ENCODE measurements at places on chromosomes 6 and 20.

DNA sequence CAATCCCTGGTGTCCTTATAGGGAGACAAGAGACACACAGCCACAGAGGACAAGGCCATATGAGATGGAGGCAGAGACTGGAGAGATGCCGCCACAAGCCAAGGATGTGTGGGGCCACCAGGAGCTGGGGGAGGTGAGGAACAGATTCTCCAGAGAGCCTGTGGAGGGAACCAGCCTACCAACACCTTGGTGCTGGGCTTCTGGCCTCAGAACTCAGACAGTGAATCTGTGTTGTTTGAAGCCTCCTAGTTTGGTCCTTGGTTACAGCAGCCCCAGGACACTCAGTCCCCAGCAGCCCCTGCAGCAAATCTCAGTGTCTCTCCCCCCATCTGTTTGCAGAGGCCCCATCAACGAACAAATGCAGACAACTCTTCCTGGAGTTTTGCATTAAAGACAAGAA lies 73.2 kb upstream of the BHLHE23 start:
- H3K4me3 ChIP-seq: no peak overlapping the region
- H3K27ac ChIP-seq: no peak overlapping the region
- H3K36me3 ChIP-seq: no peaks in the 10 kb centered on the region
- peaks cover 79% of the 10 kb centered on the region for H3K27me3 ChIP-seq
- no peaks in the 10 kb centered on the region for H3K4me1 ChIP-seq

- no peaks in the 10 kb centered on the region for H3K4me1 ChIP-seq
- ATAC-seq: no peak
- no peak overlapping the region for H3K4me3 ChIP-seq
Measured at GRCh38 chr6:1644516-1645060, 34.9 kb downstream of the FOXC1 start.

GRCh38 chr6:44659726-44660125 lies 272.2 kb downstream of the CDC5L start:
- no peak overlapping the region for H3K4me3 ChIP-seq
- H3K27ac ChIP-seq: no peak overlapping the region
- no peaks in the 10 kb centered on the region for H3K36me3 ChIP-seq
- ATAC-seq: no peak

DNA sequence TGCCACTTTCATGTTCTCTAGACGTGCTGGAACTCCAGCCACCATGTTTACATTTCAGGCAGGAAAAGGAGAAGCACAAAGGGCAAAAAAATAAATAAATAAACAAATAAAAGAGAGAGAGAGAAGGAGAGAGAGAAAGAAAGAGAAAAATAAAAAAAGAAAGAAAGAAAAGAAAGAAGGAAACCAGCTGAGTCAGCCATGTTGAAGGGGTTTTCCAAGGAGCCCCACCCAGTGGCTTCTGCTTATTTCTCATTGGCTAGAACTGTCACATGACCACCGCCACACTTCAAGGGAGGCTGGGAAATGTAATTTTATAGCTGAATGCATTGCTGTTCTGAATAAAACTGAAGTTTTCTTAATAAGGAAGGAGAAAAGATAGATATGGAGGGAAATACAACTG lies 71.1 kb downstream of the BFSP1 start:
- no peak overlapping the region for H3K27ac ChIP-seq
- H3K4me1 ChIP-seq: no peaks in the 10 kb centered on the region
- H3K4me3 ChIP-seq: no peak overlapping the region
- peaks cover 23% of the 10 kb centered on the region for H3K27me3 ChIP-seq
- no peaks in the 10 kb centered on the region for H3K36me3 ChIP-seq
- no peak for ATAC-seq

DNA sequence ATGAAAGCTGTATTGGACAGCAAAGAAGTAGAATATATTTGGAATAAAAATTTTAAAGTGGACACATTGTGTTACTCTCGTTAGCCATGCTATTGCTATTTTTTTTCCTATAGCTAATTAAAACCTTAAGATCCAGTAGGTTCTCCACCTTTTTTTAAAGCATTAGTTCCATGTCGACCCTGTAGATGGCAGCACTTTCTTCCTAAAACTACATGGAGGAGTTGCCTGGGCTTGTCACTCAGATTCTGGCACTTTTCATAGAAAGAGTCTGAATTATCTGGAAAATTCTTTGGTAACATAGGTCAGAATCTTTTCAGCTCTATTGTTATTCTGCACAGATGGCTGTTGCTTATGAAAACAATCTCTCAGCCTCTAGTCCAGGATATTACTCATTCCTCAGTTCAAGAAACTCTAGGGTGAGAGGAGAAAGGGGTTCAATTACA lies 42.0 kb upstream of the ESR1 start:
- peak; percentile 35 for ATAC-seq
- H3K36me3 ChIP-seq: no peaks in the 10 kb centered on the region
- no peaks in the 10 kb centered on the region for H3K4me1 ChIP-seq
- H3K4me3 ChIP-seq: no peak overlapping the region
- peaks cover 10% of the 10 kb centered on the region for H3K27me3 ChIP-seq

- no peaks in the 10 kb centered on the region for H3K36me3 ChIP-seq
- H3K27me3 ChIP-seq: no peaks in the 10 kb centered on the region
- H3K4me1 ChIP-seq: no peaks in the 10 kb centered on the region
Measured at GRCh38 chr20:53237461-53237860, 265.3 kb downstream of the TSHZ2 start.

DNA sequence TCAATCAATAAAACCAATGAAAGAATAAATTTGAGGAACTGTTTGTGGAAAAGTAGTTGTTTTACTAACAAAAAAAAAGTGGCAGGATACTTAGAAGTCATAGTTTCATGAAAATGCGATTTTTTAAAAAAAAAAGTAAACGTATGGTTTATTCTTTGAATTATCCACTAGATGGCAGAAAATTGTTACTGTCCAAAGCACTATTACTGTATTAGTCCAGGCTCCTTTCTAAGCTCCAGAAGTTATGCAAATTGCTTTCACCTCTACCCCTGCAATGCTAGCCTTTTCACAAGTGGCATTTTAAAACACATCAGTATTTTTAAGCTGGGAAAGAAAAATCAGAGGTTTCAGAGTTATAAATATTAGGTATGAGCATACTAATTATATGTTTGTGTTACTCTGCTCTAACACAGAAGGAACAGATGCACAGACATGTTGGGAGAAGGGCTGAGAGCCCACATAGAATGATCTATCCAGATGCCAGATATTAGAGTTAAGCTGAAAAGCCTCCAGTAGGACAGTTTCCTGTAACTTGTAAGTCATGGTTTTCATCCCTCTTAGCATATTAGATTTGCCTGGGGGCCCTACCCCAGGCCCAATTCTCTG lies 63.9 kb downstream of the FHL5 start:
- ATAC-seq: no peak
- no peaks in the 10 kb centered on the region for H3K4me1 ChIP-seq
- H3K27me3 ChIP-seq: no peaks in the 10 kb centered on the region
- no peaks in the 10 kb centered on the region for H3K36me3 ChIP-seq
- no peak overlapping the region for H3K27ac ChIP-seq

GRCh38 chr20:10799735-10800134 lies 125.9 kb upstream of the JAG1 start:
- H3K36me3 ChIP-seq: no peaks in the 10 kb centered on the region
- no peaks in the 10 kb centered on the region for H3K4me1 ChIP-seq
- no peak overlapping the region for H3K27ac ChIP-seq
- no peak for ATAC-seq
- no peaks in the 10 kb centered on the region for H3K27me3 ChIP-seq

DNA sequence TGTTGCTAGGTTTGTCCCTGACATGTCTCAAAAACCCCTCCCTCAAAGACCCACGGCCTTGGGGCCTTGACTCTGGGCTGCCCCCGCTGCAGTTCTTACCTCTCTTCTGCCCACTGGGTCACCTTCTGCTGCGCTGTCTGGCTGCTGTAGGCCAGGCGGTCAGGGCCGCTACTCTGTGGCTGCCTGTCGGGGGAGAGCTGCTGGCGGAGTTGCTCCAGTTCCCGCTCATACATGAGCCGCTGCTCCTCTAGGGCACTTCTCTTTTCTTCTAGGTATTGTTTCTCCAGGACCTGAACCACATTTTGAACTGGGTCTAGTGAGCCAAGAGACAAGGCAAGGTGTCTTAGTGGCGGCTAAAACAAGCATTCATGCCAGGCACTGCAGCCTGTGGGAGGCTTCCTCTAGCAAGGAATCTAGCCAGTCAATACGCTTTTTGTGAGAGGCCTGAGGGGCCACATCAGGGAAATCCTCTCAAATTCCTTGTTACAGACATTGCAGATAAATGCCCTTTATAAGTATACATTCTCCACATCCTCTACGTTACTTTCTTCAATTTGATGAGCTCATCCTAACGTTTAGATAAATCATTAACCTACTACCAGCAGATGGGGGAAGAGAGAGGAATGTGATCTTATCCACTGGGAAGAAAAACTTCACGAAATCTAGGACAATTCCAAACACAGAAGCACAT lies 110.3 kb upstream of the NUP153 start:
- no peaks in the 10 kb centered on the region for H3K4me1 ChIP-seq
- H3K4me3 ChIP-seq: no peak overlapping the region
- no peaks in the 10 kb centered on the region for H3K36me3 ChIP-seq

DNA sequence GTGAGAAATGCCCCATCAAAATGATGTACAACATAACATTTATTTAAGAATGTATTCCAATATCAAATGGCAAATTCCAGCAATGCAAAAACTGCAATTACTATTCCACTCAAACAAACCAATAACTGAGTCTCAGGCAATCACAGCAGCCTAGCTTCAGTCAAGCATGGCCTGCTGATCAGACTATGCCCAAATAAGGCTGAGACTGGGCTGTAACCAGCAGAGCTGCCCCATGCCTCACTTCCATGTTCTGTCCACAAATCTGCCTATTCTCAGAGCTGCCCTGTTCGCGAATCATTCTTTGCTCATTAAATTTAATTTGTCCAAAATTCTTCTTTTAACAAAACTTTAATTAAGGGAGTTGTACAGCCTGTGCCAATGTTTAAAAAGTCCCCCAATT lies 155.4 kb downstream of the FNDC1 start:
- no peak overlapping the region for H3K4me3 ChIP-seq
- no peak overlapping the region for H3K27ac ChIP-seq

- no peak overlapping the region for H3K27ac ChIP-seq
- H3K4me3 ChIP-seq: no peak overlapping the region
- peaks cover 5% of the 10 kb centered on the region for H3K4me1 ChIP-seq
Measured at GRCh38 chr6:168994956-168995355, 258.7 kb downstream of the THBS2 start.

DNA sequence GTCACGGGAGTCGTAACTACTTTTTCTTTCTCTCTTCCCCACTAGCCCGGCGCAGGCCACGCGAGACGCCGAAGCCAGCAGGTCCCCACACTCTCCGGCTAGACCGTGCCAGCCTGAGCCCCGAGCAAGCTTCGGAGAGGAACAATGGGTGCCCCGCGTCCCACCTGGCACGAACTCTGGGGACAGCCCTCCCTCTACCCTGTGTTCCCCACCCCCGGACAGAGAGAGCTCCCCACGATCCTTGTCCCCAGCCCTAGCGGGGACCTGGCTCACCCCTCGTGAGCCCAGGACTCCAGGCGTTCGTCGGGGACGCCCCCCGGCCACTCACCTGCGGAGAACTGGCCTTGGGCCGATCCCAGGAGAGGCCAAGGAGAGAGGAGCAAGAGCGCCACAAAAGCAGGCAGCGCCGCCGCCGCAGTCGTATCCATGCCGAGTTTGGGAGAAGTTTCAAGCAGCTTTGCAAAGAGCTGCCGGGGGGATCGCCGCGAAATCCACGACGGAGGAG lies 416 bp downstream of the PTPRK start:
- no peaks in the 10 kb centered on the region for H3K27me3 ChIP-seq
- peaks cover 45% of the 10 kb centered on the region for H3K4me1 ChIP-seq
- H3K36me3 ChIP-seq: no peaks in the 10 kb centered on the region
- peak overlapping the region; percentile 78 for H3K4me3 ChIP-seq
- ATAC-seq: peak; percentile 52

DNA sequence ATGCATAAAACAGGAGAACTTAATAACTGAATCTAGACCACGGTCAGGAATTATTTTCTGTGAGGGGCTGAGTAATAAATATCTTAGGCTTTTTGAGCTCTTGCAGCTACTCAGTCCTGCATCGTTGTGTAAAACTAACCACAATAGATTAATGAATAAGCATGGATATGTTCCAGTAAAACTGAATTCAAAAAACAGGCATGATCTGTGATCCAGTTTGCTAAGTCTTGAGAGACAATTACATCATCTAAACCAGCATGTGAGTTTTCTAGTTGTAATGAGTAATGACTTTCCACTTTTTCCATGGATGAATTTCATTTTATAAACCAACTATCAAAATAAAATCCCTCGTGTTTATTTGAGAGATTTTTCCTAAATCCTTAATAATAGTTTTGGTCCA lies 336.8 kb downstream of the RFPL4B start:
- no peaks in the 10 kb centered on the region for H3K4me1 ChIP-seq
- no peaks in the 10 kb centered on the region for H3K27me3 ChIP-seq
- no peak overlapping the region for H3K27ac ChIP-seq
- no peak for ATAC-seq
- H3K4me3 ChIP-seq: no peak overlapping the region

GRCh38 chr20:4090756-4091489 lies 75.6 kb upstream of the RNF24 start:
- ATAC-seq: no peak
- H3K4me3 ChIP-seq: no peak overlapping the region
- H3K27me3 ChIP-seq: peaks cover 3% of the 10 kb centered on the region
- H3K36me3 ChIP-seq: no peaks in the 10 kb centered on the region
- no peak overlapping the region for H3K27ac ChIP-seq

- no peak overlapping the region for H3K4me3 ChIP-seq
- H3K36me3 ChIP-seq: no peaks in the 10 kb centered on the region
- ATAC-seq: no peak
- H3K4me1 ChIP-seq: peaks cover 9% of the 10 kb centered on the region
- no peak overlapping the region for H3K27ac ChIP-seq
- H3K27me3 ChIP-seq: no peaks in the 10 kb centered on the region
Measured at GRCh38 chr20:50343125-50343489, 152.5 kb downstream of the CEBPB start.

- H3K27me3 ChIP-seq: no peaks in the 10 kb centered on the region
- no peak overlapping the region for H3K4me3 ChIP-seq
- peak; percentile 83 for ATAC-seq
- H3K36me3 ChIP-seq: no peaks in the 10 kb centered on the region
- H3K27ac ChIP-seq: peak overlapping the region; percentile 92
Measured at GRCh38 chr20:49400410-49400809, 82.1 kb downstream of the KCNB1 start.

DNA sequence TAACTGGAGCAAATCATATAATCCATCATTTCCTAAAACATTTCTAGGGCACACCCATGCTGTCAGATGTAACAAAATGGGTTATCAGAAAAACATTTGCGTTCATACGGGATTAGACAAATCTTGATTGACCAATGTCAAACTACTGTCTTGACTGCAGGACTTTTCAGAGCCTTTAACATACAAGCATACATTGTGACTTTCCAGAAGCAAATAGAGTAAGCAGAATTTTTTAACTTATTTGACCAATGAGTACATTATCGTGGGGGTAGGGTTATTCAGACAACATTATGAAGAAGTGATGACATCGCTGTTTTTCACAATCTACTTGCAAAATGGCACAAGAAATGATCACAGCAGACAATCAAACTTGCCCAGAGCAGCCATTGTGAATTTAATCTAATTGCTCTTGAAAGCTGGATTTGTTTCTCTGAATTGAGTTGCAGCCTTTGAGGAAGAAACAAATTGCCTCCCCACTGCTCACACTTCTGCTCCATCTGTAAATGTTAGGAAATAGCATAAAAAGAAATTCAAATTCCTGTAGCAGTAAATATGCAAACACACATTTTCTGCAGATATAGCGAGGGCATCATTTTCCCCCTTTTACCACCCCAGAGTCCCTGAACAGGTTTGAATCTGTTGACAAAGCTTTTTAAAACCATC lies 133.0 kb upstream of the DOK5 start:
- peaks cover 19% of the 10 kb centered on the region for H3K4me1 ChIP-seq
- ATAC-seq: no peak
- H3K4me3 ChIP-seq: no peak overlapping the region

Data from gastroesophageal sphincter (tissue), 4 donors.